Activated CD8-positive, alpha-beta memory T cell treated with anti-CD3 and anti-CD28 coated beads, Interleukin-2, amount 10 ng/mL, durations not matched to agents 7 days and 5 days (primary cell): ENCODE measurements at places on chromosomes 2 and 18.

- peak; percentile 45 for DNase-seq
These were observed 11.4 kb downstream of the HK2 start for GRCh38 chr2:74845217-74845751.

DNA sequence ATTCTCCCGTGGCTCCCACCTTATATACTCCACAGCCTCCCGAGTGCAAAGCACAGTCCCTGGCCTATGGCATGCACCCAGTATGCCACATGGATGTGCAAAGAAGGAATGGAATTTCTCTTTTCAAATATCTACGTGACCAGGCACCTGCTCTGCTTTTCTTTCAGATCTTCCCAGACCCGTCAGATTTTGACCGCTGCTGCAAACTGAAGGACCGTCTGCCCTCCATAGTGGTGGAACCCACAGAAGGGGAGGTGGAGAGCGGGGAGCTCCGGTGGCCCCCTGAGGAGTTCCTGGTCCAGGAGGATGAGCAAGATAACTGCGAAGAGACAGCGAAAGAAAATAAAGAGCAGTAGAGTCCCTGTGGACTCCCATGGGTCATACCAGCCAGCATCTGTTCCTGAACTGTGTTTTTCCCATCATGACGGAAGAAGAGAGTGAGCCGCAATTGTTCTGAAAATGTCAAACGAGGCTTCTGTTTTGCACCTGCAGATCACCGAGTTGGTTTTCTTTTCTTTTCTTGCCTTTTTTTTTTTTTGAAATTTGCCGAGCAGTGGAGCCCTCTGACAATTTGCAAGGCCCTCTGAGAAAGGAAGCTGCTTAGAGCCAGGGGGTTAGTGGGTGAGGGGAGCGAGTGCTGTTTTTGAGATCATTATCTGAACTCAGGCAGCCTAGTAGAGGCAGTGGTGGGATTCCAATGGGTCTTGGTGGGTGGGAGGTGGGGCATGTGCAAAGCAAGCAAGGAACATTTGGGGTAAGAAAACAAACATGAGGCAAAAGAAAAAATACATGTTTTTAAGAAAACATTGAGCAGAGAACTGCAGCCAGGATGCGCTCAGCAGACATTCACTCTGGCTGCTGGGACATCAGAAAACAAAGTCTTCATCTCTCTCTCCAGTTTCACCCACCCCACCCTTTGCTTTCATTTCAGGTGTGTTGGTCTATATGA lies 26.2 kb downstream of the LBH start:
- no peak for DNase-seq

GRCh38 chr2:239199041-239199768 lies 201.6 kb downstream of the HDAC4 start:
- no peak for DNase-seq

DNA sequence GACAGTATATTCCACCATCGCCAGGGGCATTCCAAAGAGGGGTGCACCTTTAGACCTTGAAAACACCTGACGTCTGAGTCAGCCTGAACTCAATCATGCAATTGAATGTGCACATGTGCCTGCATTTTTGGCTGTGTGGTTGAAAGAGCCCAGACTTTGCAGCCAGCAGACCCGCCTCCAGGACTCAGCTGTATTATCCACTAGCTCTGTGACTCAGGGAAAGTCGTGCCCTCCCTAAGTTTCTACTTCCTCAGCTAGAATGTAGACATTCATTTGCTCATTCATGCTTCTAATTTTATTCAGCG lies 94.2 kb downstream of the LRRC30 start:
- DNase-seq: no peak

DNA sequence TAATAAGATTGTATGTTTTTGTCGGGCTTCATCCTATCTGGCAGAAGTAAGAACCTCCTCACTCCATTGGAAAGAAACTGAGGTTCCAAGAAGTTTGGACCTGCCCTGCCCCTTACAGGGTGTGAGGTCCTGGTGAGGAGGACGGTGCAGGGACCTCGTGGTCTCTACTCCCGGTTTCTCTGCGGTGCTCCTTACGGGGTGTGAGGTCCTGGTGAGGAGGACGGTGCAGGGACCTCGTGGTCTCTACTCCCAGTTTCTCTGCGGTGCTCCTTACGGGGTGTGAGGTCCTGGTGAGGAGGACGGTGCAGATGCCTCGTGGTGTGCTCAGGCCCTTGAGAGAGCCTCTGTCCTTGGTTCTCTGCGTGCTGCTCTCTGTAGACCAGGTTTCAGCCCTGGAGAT lies 5.2 kb downstream of the CTDP1 start:
- DNase-seq: no peak

DNA sequence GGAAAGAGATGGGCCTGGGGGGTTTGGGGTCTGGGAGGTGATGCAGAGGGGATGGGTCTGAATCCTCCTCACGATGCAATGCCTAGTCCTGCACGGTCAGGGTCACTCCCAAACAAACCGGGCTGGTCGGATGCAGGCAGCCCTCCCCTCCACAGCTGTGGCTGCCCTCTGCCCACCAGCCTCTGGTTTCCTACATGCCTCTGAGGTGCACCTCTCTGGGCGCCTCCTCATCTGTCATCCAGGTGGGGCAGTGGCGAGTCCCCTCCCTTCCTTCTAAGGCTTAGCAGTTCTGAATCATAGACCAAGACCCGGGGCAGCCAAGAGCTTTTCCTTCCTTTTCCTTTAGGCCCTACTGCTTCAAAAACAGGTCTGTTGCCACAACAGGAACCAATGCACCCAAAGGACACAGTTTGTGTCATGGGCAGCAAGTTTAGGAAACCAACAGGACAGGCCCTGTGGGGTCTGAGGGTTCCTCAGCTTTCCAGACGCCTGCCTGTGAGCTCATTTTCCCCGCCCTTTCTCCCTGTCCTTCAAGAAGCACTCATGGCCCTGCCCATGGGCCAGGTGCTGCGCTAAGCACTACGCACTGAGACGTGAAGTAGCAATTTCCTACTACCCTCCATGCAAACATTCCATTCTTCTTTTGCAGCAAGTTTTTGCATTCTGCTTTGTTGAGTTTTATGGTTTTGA lies 6.5 kb upstream of the MAL start:
- no peak for DNase-seq

GRCh38 chr2:112004253-112004645 lies 50.8 kb upstream of the TMEM87B start:
- no peak for DNase-seq
